ENCODE measurements at places on chromosomes 6 and 20.

DNA sequence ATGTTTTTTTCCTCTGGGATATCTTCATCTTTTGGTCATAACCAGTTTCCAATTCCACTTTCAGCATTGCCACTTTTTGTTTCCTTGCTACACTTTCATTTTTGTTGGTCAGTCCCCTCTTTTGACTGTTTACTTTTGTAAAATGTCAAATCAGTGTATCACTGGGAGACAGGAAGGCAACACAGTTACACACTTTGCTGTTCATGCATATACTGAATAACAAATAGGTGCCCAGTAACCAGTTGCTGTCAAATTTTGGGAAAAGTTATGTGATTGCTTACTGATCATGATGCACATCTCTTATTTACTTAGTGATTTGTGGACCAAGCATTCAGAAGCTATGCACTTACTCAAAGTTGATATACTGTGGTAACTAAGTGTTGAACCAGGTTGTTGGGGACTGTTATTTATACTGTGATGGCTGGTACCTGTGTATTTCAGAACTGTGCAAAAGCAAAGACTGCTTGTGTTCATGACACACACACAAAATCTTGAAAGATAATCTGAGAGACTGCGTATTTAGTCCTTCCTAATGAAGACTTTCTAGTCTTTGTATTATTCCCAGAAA lies 41.0 kb downstream of the ZNF292 start:
- peak; percentile 2 for DNase-seq

- DNase-seq = no peak
These were observed 128.2 kb upstream of the TMEM170B start for GRCh38 chr6:11409371-11409770.

DNA sequence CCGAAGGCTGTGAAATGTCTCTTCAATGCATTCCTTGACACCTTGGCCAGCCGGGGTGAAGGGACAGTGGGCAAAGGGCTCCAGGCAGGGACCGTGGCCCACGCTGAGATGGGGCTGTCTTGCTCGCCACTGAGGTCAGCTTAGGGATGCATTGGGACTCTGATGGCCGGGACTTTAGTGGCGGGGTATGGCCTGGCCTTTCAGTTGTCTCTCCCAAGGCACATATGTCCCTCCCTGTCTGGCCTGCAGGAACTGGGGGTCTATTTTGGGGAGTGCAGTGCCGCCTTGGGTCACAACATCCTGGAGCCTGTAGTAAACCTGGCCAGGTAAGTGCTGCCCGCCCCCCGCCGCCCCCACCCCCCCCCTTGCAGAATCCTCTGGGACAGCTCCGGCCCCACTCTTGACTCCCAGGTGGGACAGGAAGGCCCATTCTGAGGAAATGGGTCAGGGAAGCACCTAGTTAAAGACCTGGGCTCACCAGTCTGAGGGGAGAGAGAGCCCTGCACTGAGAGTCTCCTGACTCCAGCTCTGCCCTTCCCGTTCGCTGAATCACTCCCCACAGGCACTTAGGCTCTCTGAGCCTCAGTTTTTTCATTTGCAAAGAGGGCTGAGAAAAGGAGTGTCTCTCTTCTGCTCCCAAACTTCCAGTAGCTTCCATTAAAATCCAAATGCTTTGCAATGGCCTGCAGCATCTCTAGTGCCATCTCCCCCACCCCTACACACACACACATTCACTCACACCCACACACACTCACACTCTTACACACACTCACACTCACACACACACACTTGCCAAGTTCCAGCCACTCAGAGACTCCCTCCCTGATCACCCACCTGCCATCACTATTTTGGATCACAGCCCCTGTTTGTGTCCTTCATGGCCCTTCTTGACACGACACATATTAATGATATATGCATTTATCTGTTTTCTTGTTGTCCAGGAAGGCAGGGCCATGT lies 33.1 kb downstream of the RAB44 start:
- DNase-seq = no peak

GRCh38 chr6:79832723-79833122 lies 114.6 kb downstream of the ELOVL4 start:
- no peak for DNase-seq

DNA sequence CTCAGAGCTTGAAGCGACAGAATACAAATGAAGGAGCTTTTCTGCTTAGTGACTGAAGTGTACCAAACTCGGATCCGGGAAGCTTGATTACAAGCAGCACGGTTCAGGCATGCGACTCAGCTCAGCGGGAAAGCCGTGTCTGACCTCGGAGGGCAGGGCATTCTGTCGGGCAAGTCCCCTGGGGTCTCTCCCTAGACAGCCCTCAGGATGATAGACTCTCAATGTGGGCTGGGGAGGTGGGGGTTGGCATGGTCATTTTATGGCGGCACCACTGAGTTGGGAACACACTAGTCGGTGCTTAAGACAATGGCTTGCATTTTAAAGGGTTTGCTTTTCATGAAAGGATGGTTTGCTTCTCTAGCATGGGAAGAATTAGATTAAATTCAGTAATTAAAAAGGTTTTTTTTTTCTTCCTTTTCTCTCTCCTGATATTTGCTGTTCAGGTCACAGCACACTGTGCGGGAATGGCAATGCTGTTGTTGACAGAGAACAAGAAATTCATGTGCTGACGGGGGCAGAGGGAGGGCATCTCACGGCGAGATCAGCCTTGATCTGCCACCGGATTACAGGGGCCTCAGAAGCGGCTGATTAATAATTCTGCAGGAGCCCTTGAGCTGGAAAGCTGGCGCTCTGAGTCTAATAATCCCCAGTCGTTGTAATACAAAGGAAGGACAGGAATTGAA lies 80.7 kb upstream of the TRAF3IP2 start:
- no peak for DNase-seq

- peak; percentile 57 for DNase-seq
These were observed 56.7 kb downstream of the ATXN1 start for GRCh38 chr6:16704401-16705045.

- peak; percentile 89 for DNase-seq
These were observed 244.8 kb upstream of the TENT5A start for GRCh38 chr6:81997090-81997926.

DNA sequence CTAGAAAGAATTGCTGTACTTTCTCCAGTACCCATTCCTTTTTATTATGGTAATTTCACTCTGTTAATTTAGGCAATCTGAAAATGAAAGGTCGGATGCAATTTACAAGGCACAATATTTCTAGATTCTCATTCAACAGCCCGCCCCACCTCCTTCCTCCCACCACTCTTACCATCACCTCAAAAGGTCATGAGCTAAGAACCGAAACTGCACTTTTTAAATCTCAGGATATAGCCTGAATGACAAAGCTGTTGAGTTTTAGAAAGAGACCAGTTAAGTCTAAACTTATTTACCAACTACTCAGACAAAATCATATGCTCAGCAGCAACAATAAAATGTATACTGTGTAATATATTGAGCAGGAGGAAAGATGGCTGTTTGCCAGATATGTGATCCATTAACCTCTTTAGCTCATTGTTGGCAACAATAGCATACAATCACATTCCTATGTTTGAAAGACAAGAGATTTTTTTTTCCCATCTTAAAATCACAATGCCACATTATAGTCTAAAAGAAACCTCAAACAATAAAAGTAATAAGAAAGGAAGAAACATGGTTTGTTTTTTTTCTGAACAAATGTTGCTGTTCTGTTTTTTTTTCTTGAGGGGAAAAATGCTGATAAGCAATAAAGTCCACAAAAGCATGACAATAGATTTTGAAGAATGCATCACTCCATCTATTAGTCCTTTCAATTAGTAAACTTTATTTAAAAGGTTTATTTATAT lies 1.6 kb upstream of the HS3ST5 start:
- no peak for DNase-seq

DNA sequence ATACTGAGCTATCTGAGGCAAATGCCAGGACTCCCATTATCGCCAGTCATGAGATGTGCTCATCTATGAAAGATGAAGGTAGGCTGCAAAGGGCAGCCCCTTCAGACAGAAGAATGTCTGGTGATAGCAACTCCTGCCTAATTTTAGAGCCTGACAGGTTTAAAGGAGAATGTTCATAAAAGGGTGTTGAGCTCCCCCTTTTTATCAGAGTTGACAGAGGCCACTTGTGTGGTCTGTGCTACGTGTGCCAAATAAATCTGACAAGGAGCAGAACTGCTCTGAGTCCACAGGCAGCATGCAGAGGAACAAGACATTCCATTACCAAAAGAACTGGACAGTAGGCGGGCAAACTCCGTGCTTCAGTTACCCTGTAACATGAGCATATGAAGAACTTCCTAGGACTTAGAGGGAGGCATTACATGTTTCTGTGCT lies 101.8 kb downstream of the PREP start:
- DNase-seq = no peak

DNA sequence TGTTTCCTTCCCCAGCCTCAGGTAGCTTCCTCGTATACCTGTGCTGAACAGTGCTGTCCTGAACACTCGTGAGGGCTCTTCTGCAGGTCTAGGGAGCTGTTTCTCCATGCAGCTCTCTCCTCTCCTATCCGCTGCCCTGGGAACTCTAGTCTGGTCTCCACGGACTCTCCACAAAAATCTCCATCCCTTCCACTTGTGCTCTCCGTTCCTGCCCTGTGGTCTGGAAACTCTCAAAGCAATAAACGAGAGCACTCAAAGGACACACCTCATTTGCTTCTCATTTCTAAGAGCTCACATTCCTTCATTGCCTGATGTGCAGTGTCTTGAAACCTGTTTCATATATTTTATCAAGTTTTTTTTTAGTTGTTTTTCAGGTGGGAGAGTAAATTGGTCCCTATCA lies 235.9 kb upstream of the RGS17 start:
- DNase-seq = no peak

GRCh38 chr20:8652396-8652795 lies 416.5 kb upstream of the PLCB4 start:
- no peak for DNase-seq

DNA sequence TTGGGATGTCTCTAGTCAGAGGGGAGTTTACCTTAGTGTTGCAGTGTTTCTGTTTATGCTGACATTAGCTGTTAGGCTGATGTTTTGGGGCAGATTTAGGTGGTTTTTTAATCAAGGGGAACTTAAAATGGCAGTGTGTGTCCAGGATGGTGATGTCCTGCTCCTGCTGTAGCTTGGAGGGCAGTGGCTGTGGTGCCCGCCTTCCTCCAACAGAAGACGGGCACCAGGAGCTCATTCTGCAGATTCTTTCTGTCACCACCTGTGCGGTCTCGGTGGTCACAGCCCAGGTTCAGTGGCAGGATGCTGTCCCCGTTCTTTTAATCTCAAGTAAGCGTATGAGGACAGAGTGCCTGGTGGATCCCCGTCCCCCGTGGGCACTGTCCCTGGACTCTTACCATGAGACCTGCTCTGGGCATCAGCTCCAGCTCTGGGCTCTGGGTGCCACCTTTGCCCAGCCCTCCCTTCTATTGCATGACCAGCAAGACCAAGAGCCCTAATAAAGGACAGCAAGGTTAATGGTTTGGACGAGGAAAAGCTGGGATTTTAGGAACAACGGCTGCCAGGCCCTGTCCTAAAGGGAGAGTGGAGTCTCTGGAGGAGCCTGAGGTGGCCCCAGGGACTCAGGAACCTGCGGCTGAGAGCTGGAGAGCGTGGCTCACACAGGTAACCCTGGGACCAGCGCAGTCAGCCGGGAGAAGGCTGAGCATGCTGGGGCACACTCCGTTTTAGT lies 217.3 kb downstream of the ERMARD start:
- DNase-seq = no peak

- DNase-seq = no peak
These were observed 3.5 kb downstream of the C20orf204 start for GRCh38 chr20:64039293-64040160.

DNA sequence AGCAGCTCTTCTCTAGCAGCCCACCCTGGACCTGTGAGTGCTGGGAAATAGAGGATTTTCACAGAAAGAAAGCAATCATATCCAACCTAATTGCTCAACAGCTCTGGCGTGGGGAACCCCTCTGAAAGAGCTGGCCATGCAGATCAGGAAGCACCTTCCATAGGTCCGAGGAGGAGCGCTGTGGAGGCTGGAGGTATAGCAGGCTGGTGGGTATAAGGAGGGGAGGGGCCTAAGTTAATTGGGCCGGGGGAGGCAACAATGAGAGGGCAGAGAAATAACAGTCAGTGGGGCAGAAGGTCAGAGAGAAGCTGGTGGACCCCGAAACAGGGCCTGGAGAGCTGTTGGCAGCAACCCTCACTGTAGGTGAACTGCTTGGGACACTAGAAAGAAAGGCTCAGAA lies 40.8 kb downstream of the SNRNP48 start:
- no peak for DNase-seq

- DNase-seq = no peak
These were observed 229.5 kb upstream of the FOXQ1 start for GRCh38 chr6:1082285-1082935.

DNA sequence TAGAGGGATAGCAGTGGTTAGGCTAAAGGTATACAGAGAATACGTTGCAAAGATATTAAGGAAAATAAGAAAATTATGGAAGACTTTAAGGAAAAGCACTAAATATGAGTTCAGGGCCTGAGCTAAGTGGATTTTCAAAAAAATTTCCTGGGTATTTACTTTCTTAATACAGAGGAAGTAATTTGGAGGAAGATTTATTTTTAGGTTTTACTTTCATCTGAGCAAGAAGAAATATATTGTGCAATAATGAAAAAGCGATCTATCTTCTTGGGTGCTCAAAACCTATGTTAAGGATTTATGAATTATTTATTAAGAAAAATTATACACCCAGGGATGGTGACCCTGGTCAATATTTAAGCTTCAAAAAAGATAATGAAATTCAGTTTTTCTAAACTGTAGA lies 224.7 kb downstream of the PLCB1 start:
- DNase-seq = peak; percentile 76

- DNase-seq = no peak
These were observed 45.0 kb downstream of the VSTM2L start for GRCh38 chr20:37947943-37948342.

DNA sequence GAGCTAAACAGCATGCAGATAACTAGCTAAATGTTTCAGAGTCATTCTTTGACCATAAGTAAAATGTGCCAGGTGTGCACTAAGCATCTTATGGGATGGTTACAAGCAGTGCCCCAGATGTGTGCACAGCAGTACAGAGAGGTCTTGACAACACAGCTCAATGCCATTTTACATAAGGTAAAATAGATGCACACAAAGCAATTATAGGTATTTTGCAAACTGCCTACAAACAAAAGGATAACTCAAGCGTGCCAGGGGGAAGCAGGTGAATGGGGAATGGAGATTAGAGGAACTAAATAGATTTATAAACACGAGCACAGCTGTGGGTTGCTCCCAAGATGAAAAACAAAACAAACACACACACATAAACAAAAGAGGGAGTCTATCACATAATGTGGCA lies 64.8 kb downstream of the SLC2A10 start:
- no peak for DNase-seq

DNA sequence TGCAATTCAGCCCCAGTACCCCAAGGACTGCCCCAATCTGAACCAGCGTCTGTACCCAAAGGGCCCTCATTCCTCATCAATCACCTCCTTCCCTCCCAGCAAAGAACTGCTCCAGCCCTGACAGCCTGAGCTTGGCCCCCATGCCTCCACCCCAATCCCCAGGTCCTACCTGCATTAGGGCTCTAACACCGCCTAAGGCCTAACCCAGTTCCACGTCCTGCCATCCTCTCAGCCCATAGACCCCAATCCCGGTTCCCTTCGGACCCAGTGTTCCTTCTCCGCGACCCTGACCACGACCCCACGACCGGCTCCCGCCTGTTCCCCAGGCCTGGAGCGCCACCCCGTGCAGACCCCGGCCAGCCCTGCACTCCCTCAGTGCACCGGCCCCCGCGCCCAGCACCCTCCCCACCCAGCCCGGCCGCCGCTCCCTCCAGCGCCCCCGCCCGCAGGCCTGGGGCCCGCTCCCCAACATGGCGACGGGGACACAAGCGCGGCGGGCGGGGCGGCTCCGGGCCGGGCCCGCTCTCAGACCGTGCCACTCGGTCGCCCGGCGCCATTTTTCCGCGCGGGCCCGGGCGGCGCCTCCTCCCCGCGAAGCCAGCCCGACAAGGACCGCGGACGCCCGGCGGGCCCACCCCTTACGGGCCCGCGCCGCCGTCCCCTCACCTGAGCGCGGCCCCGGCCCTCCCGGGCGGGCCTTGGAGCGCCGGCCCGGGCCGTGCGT lies 483 bp downstream of the NCOA6 start:
- DNase-seq = peak; percentile 54

Measured in inflammatory macrophage treated with lipopolysaccharide for 4 hours (primary cell).